Activated CD4-positive, alpha-beta T cell treated with anti-CD3 and anti-CD28 coated beads, Interleukin-10, Interleukin-2, amounts not matched to agents 100 ng/mL and 50 ng/mL, durations not matched to agents 16 hours and 8 hours (primary cell): ENCODE measurements at places on chromosomes 2 and 18.

- DNase-seq, result no peak
Observed at GRCh38 chr18:10145546-10145945, 231.7 kb downstream of the VAPA start.

GRCh38 chr18:55732227-55733106, 144.5 kb upstream of the TCF4 start:
- no peak for DNase-seq

- DNase-seq, result no peak
Observed at GRCh38 chr18:74244554-74244953, 47.2 kb downstream of the CYB5A start.

DNA sequence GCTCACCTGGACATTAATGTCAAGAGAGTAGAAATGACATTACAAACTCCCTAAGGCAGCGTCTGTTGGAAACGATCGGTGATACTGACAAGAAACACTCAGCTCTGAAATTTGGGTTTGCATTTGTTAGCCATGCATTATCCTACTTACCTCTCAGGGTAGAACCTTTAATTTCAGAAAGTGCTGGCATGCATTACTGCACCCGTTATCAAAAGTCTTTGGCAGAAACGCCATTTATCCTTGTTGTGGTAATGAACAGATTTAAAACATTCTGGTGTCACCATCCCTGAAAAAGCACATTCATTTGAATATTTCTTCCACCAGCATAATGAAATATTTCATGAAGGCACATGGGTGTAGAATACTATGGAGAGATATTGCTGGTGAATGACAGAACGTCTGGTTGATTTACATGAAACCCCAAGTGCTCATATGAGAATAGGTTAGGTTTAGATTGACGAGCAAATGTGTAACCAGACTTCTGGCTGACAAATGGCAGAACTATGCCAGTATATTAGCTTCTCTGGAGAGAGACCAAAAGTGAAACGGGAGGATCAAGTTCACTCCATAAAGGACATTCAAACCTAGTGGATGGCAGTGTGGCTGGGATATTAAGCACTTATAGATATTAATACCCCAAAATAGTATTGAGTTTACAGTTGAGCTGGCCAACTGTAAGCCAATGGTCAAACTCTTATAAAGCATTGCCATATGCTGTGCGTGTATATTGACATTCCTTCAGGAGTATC, 53.5 kb upstream of the ITGB6 start:
- no peak for DNase-seq

DNA sequence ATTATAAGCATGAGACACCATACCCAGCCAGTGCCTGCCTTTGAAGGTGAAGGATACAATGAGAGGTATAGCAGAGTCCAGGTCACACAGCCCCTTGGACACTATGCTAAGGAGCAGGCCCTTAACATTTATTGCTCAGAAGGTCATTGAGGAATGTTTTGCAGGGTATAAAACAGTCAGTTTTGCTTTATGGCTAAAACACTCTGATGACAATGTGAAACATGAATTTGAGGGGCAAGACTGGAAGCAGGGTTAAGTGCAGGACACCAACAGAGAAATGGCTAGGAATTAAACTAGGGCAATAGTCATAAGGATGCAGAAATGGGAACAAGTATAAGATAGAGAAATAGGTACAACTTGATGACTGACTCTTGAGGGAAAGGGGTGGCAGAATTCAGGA, 141.1 kb downstream of the METTL4 start:
- no peak for DNase-seq

DNA sequence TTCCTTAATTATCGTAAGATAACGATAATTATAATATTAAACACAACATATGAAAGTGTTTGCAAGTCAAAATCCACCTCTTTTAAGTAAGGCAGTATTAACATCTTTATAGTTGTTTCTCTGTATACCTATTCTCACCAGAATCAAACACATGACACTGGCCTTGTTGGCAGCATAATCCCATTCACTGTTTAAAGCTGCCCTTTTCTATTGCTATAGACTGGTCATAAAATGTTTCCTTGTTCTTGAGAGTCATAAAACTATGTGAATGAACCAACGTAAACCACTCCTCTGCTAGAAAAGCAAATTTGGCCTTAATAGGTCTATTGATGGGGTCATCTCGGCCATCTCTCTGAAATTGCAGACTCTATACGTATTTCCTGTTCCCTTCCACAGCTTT, 293.1 kb downstream of the SLC8A1 start:
- DNase-seq, result no peak

DNA sequence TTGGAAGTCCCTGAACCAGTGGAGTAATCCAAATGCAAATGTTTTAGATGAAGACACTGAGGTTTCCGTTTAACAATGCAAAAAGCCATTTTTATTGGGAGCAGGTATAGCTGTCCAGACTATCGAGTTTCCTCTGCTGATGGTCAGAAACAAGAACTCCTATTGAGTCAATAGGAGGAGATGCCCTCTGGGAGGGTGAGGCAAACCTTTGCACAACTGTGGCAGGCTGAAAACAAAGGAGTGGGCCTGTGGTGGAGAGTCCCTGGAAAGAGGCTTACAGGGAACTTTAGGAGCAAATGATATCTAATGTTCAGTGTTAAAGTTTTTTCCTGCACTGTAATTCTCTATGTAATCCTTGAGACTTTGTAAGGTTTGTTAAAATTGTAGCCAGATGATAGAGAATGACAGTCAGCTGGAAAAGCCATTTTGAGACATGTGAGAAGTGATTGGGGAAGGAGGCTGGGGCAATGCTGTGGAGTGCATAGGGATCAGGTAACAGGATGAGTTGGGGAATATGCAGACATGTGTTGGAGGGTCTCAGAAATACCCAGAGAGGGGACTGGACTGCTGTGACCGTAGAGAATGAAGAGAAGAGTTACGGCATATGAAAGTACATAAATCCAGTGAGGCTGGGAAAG, 15.1 kb upstream of the EML4 start:
- DNase-seq, result no peak

DNA sequence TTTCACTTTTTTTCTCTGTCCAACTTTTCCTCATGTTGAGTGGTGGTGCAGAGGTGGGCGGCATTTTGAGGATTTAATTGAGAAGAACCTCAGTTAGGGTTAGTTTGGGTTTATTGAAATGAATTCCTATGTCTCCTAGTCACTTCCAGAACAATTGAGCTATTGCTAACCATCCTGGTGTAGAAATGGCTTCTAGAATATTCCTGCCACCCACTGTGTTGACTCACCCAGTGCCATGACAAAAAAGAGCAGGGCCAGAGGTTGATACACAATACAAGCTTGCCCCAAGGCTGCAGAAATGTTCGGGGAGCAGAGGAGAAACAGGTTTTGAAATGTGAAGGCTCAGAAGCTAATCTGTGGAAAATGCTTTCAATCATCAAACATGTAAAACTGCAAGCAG, 167.1 kb upstream of the TRIB2 start:
- no peak for DNase-seq

GRCh38 chr2:230794497-230794896, 70.2 kb upstream of the ITM2C start:
- DNase-seq, result peak; percentile 63

DNA sequence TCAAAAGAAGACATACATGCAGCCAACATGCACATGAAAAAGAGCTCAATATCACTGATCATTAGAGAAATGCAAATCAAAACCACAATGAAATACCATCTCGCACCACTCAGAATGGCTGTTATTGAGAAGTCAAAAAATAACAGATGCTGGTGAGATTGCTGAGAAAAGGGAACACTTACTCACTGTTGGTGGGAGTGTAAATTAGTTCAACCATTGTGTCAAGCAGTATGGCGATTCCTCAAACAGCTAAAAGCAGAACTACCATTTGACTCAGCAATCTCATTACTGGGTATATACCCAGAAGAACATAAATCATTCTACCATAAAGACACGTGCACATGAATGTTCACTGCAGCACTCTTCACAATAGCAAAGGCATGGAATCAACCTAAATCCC, 95.5 kb upstream of the XIRP2 start:
- peak; percentile 30 for DNase-seq

DNA sequence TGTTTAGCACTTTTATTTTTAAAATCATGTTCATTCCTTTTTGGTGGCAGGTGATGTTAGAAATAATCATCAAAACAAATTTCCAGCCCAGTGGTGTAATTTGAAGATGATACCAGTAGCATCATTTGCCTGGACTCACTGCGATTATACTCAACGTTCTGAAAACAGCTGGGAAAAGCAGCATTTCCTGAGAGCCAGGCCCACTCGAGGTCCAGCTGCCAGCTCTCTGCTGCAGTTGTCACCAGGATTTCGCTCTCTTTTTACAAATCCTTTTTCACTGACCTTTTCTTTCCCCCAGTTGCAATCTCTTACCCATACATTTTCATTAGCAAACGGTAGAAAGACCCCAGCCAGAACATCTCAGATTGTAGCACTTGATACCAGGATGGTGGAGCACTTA, 110.6 kb upstream of the LYPD1 start:
- DNase-seq, result no peak

GRCh38 chr2:216222650-216223352, 113.7 kb downstream of the XRCC5 start:
- peak; percentile 56 for DNase-seq

DNA sequence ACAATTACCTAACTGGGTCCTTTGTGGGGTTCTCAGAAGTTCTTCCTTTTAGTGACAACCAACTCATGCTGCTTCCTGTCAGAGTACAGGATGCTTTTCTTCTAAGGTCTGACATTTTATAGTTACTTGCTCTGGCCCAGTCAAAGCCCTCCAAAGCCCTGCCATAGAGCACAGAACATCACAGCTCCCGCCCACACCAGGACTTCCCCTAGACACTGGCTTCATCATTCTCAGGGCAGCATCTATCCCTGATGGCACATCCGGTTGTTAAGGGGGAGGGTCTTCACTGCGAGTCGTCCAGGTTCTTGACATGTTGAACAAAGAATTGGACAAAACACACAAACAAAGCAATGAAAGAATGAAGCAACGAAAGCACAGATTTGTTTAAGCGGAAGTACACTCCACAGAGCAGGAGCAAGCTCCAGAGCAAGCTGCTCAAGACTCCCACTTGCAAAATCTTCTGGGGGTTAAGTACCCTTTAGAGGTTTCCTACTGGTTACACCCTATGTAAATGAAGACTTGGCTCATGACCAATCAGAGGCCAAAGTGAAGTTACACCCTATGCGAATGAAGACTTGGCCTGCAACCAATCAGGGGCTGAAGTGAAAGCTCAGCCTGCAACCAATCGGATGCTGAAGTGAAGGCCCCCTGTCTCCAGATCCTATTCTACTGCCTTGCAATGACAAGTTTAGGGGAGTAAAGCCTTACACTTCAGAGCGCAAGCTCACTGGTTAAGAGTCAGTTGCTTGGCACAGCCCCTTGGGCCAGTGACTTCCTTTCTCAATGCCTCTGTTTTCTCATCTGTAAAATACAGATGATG, 79.0 kb downstream of the HDAC4 start:
- peak; percentile 66 for DNase-seq

- DNase-seq, result no peak
Observed at GRCh38 chr2:29687121-29687520, 234.3 kb downstream of the ALK start.

GRCh38 chr18:39058386-39059000, 1492.9 kb upstream of the CELF4 start:
- no peak for DNase-seq

- DNase-seq, result no peak
Observed at GRCh38 chr18:59867337-59868104, 32.3 kb upstream of the PMAIP1 start.

- DNase-seq, result no peak
Observed at GRCh38 chr2:240353944-240354343, 81.5 kb upstream of the GPC1 start.

DNA sequence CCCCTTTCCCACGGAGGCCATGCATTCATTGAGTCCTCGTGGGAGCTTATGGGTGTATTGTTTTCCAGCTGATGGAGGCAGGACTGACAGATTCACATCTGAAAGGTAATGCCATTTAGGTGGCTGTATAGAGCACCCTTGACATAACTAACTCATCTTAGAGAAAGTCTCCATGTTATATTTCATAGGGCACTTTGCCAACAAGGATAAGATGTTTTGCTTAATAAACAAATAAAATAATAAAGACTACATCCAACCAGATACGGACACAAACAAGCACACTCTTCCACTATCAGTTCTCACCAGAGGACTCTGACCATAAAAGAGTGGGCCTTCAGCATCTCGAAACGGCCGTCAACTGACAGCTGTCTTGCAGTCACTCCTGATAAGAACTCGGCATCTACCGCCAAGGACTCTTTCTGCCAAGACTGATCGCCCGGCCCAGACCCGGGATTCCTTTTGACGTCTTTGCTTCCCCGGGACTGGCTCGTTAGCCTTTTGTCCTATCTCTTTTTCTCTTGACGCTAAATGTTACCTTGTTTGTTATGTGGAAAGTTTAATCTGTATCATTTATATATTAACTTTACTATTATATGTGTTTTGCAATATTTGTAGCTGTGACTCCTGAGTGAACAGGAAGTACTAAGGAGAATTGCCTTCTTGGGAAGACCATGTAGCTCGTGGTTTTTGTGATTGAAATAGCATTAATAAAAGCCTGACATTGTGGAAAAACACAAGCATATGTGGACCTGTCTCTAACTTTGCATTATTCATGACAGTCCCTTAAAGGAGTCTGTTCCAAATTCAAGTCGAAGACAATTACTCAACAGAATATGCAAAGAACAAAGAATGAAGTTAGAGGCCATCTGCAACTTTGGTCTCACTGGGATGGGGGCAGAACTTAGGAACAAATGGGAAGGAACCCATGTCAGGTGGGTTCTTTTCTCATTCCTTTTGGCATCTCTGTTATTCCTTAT, 195.1 kb downstream of the LPIN1 start:
- no peak for DNase-seq

- no peak for DNase-seq
Observed at GRCh38 chr18:9029131-9029530, 73.4 kb upstream of the NDUFV2 start.

GRCh38 chr2:8455236-8456150, 226.4 kb upstream of the ID2 start:
- no peak for DNase-seq

GRCh38 chr2:133413863-133414262, 154.4 kb downstream of the NCKAP5 start:
- DNase-seq, result no peak

DNA sequence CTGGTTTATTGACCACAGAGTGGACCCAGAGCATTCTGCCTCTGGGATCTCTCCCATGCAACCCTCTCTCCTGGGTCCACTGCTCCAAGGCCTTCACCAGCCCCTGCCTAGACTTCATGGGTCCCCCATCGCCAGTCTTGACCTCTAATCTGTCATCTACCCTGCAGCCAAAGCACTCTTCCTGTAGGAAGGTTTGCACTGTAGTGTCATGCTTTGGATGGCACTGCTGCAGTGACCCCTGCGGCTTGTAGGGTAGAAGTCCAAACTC, 41.7 kb downstream of the MYO7B start:
- no peak for DNase-seq

- DNase-seq, result peak; percentile 12
Observed at GRCh38 chr2:177489719-177490301, 97.2 kb downstream of the AGPS start.
